Upper lobe of right lung (tissue), 1 donor: ENCODE measurements at places on chromosomes 5 and 9. TPM values are rescaled to one million over a fixed set of nuclear protein-coding genes. Genes with fewer than 3 reads are reported as not detected.
A peak's percentile ranks its signal among the peaks of the same experiment; 100 is the strongest.

DNA sequence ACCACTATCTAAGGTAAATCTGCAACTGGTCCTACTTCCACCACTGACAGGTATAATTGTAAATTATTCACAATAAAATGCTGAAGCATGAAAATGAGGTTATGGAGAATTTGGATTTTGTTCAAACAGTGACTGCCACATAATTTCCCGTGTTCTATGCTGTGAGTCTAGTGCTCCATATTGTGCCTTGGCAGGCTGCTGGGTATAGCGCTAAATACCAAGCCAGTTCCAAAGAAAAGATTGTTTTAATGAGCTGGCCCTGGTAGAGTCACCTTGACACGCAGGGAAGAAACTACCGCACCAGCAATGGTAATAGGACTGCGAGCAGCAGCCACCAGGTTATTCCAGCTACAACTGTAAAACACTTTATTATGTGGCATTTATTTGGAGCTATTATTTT, 30.4 kb downstream of the PSMB7 start:
- H3K36me3 ChIP-seq: peaks cover 29% of the 10 kb centered on the region
- no peak overlapping the region for H3K4me3 ChIP-seq
- DNase-seq: no peak
- H3K27me3 ChIP-seq: no peaks in the 10 kb centered on the region

Gene MTAP
- 40.6 TPM for total RNA-seq

GRCh38 chr5:68898951-68899471, 194.8 kb upstream of the SLC30A5 start:
- no peaks in the 10 kb centered on the region for H3K27me3 ChIP-seq
- H3K27ac ChIP-seq: no peak overlapping the region
- H3K4me3 ChIP-seq: no peak overlapping the region
- no peaks in the 10 kb centered on the region for H3K4me1 ChIP-seq
- no peak for DNase-seq

GRCh38 chr9:893843-894420, 52.4 kb downstream of the DMRT1 start:
- no peaks in the 10 kb centered on the region for H3K27me3 ChIP-seq
- H3K27ac ChIP-seq: no peak overlapping the region
- H3K4me1 ChIP-seq: peaks cover 7% of the 10 kb centered on the region
- DNase-seq: no peak
- no peaks in the 10 kb centered on the region for H3K36me3 ChIP-seq

- H3K4me3 ChIP-seq: peak within 1 kb of the TSS; percentile 61
- H3K27me3 ChIP-seq: peaks cover 4% of the 10 kb centered on the region
- H3K36me3 ChIP-seq: no peaks in the 10 kb centered on the region
- peak; percentile 87 for DNase-seq
- H3K4me1 ChIP-seq: peaks cover 10% of the 10 kb centered on the region
Observed at GRCh38 chr5:140966293-140967225, at the start of gene PCDHAC2. Gene PCDHAC2 (plus strand): TSS chr5:140966476. CDS start chr5:140966767, 291 bp downstream.
